ENCODE measurements at places on chromosomes 1 and 21. TPM values are rescaled to one million over a fixed set of nuclear protein-coding genes. Genes with fewer than 3 reads are reported as not detected.

Gene LYPD8
- total RNA-seq = 0.57 TPM

Gene CYB5RL
- total RNA-seq = 3.6 TPM

Gene FAM72B
- not detected for total RNA-seq

Gene TTC24
- total RNA-seq = not detected

Gene LIN28A
- not detected for total RNA-seq

Gene GBP7
- not detected for total RNA-seq

Gene PGLYRP3
- total RNA-seq = not detected

Gene KIAA1614
- 19.1 TPM for total RNA-seq

Gene SORT1
- total RNA-seq = 133 TPM

Gene RXFP4
- not detected for total RNA-seq

Gene KCNN3
- 17.0 TPM for total RNA-seq

Gene SPRR2F
- total RNA-seq = not detected

GRCh38 chr1:6645018-6645417 lies 20.4 kb downstream of the THAP3 start:
- DNase-seq = no peak
- no peak overlapping the region for H3K27ac ChIP-seq
- H3K4me3 ChIP-seq = no peak overlapping the region

- no peak for DNase-seq
- H3K4me3 ChIP-seq = no peak overlapping the region
- H3K4me1 ChIP-seq = no peaks in the 10 kb centered on the region
- H3K36me3 ChIP-seq = no peaks in the 10 kb centered on the region
These were observed 2110.6 kb downstream of the MRPL39 start for GRCh38 chr21:23496729-23497128.

DNA sequence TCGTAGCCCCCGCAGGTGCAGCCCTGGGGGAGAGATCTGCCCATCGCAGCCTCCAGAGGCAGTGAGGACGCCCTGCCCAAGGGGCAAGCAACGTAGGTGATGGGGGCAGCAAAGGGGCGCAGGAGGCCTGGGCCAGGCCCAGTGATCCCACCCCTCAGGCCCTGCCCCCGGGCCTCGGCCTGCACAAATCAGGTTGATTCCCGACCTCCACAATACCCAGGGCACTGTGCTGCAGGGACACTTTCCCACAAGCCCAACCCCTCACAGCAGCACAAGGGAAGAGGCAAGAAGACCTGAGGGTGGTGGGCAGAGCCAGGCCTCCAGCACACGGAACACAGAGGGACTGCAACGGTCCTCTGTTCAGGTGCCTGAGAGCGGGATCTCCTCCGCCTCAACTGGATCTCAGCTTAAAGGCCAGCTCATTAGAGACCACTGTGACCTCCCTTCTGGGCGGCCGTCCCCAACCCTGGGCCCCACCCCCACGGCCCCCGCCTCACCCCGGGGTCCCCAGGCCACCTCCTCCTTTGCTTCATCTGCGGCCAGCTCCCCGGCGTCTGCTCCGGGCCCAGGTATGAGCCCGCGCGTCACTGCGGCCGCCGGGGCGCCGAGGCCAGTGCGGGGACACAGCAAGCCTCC lies 812 bp upstream of the ARF1 start:
- H3K4me1 ChIP-seq = peaks cover 36% of the 10 kb centered on the region
- H3K36me3 ChIP-seq = no peaks in the 10 kb centered on the region
- H3K27me3 ChIP-seq = no peaks in the 10 kb centered on the region
- DNase-seq = no peak
- H3K4me3 ChIP-seq = peak overlapping the region; percentile 99

- H3K27me3 ChIP-seq = no peaks in the 10 kb centered on the region
- DNase-seq = no peak
- peaks cover 92% of the 10 kb centered on the region for H3K4me1 ChIP-seq
- no peaks in the 10 kb centered on the region for H3K36me3 ChIP-seq
- no peak overlapping the region for H3K4me3 ChIP-seq
These were observed 61.5 kb downstream of the ADARB1 start for GRCh38 chr21:45135868-45136267.

GRCh38 chr21:22871692-22872091 lies 1873.5 kb downstream of the NCAM2 start:
- H3K4me1 ChIP-seq = no peaks in the 10 kb centered on the region
- H3K27me3 ChIP-seq = no peaks in the 10 kb centered on the region
- no peak overlapping the region for H3K4me3 ChIP-seq
- no peak for DNase-seq
- no peak overlapping the region for H3K27ac ChIP-seq
- no peaks in the 10 kb centered on the region for H3K36me3 ChIP-seq

- H3K4me3 ChIP-seq = no peak overlapping the region
- peak overlapping the region; percentile 3 for H3K27ac ChIP-seq
- peaks cover 15% of the 10 kb centered on the region for H3K4me1 ChIP-seq
- DNase-seq = no peak
- H3K27me3 ChIP-seq = no peaks in the 10 kb centered on the region
- peaks cover 47% of the 10 kb centered on the region for H3K36me3 ChIP-seq
These were observed 10.7 kb downstream of the RAB42 start for GRCh38 chr1:28602536-28603439.

- no peak overlapping the region for H3K27ac ChIP-seq
- no peaks in the 10 kb centered on the region for H3K4me1 ChIP-seq
- no peaks in the 10 kb centered on the region for H3K36me3 ChIP-seq
- DNase-seq = no peak
- H3K4me3 ChIP-seq = no peak overlapping the region
These were observed 4.9 kb upstream of the NPL start for GRCh38 chr1:182784556-182785171.

- no peaks in the 10 kb centered on the region for H3K27me3 ChIP-seq
- no peaks in the 10 kb centered on the region for H3K4me1 ChIP-seq
- H3K4me3 ChIP-seq = no peak overlapping the region
- H3K27ac ChIP-seq = no peak overlapping the region
These were observed 184.8 kb downstream of the BRINP2 start for GRCh38 chr1:177355575-177355974.

GRCh38 chr21:17053321-17053720 lies 459.5 kb upstream of the CXADR start:
- no peaks in the 10 kb centered on the region for H3K27me3 ChIP-seq
- DNase-seq = no peak
- H3K36me3 ChIP-seq = no peaks in the 10 kb centered on the region
- H3K4me3 ChIP-seq = no peak overlapping the region
- H3K27ac ChIP-seq = no peak overlapping the region

GRCh38 chr1:41392528-41392924 lies 31.3 kb downstream of the FOXO6 start:
- peaks cover 5% of the 10 kb centered on the region for H3K27me3 ChIP-seq
- no peak overlapping the region for H3K4me3 ChIP-seq
- H3K4me1 ChIP-seq = peaks cover 11% of the 10 kb centered on the region
- no peak overlapping the region for H3K27ac ChIP-seq
- H3K36me3 ChIP-seq = no peaks in the 10 kb centered on the region

DNA sequence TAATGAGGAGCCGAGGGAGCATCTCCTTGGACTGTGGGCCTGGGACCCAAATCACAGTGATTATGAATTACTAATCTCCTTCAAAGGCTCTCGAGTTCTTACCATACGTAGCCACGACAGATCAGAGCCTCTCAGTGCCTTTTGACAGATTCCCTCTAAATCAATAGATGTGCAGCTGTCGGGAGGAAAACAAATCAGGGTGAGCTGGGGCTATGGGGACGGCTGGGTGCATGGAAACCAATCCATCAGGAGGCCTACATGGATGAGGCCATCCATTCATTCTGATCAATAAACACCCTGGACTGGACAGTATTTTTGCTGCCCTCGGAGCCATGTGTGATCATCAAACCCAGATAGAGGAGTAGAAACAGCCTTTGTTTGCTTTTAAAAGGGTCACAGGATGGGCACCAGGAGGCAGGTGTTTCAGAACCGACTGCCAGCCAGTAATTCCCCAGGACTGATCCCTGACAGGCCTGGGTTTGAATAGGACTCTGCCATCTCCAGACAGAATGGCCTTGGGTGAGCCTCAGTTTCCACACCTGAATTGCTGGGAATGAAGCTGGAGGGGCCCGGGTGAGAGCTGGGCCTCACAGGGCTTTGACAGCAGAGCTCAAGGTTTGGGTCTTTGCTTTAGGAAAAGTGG lies 532.8 kb downstream of the MATN1 start:
- DNase-seq = peak; percentile 75
- H3K4me1 ChIP-seq = peaks cover 11% of the 10 kb centered on the region
- peak overlapping the region; percentile 25 for H3K27ac ChIP-seq
- H3K27me3 ChIP-seq = peaks cover 25% of the 10 kb centered on the region
- H3K36me3 ChIP-seq = no peaks in the 10 kb centered on the region

GRCh38 chr21:44054710-44055109 lies 42.6 kb downstream of the TRAPPC10 start:
- no peak overlapping the region for H3K27ac ChIP-seq
- H3K36me3 ChIP-seq = peaks cover 55% of the 10 kb centered on the region
- no peaks in the 10 kb centered on the region for H3K27me3 ChIP-seq

GRCh38 chr1:168360151-168361021 lies 79.7 kb downstream of the TBX19 start:
- H3K27me3 ChIP-seq = no peaks in the 10 kb centered on the region
- no peak overlapping the region for H3K27ac ChIP-seq
- DNase-seq = peak; percentile 77
- H3K4me3 ChIP-seq = no peak overlapping the region
- H3K4me1 ChIP-seq = no peaks in the 10 kb centered on the region
- H3K36me3 ChIP-seq = no peaks in the 10 kb centered on the region

- no peaks in the 10 kb centered on the region for H3K36me3 ChIP-seq
- no peaks in the 10 kb centered on the region for H3K27me3 ChIP-seq
- H3K4me1 ChIP-seq = no peaks in the 10 kb centered on the region
- H3K27ac ChIP-seq = no peak within 1 kb of the TSS
These were observed at the start of gene FASLG for GRCh38 chr1:172658871-172659453. TSS of gene FASLG (plus strand) at chr1:172659103. CDS start at chr1:172659202, 99 bp downstream.

DNA sequence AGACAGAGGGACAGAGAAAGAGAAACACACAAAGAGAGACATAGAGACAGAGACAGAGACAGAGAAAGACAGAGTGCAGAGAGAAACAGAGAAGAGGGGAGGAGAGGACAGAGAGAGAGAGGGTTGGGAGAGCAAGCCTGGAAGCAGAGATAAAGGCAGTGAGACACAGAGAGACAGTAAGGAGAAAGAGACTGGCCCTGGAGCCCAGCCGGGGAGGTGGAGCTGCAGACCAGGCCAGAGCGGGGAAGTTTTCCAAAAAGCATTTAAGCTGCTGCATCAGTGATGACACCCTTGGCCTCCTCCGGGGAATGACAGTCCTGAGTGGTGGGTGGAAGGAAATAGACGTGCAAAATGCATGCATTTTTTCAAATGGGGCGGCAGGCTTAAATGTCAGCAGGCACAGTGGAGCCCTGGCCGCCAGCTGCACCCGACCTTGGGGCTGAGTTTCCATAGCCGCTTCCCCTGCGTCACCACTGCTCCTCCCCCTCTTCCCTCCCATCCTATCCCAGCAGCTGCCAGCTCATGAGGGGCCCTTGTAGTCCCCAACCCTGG lies 95.4 kb upstream of the KLHDC7A start:
- H3K4me3 ChIP-seq = no peak overlapping the region
- H3K27me3 ChIP-seq = no peaks in the 10 kb centered on the region
- peaks cover 10% of the 10 kb centered on the region for H3K4me1 ChIP-seq
- H3K27ac ChIP-seq = no peak overlapping the region
- no peaks in the 10 kb centered on the region for H3K36me3 ChIP-seq

GRCh38 chr1:200107004-200107470 lies 79.5 kb downstream of the NR5A2 start:
- no peak for DNase-seq
- no peak overlapping the region for H3K4me3 ChIP-seq
- H3K36me3 ChIP-seq = no peaks in the 10 kb centered on the region
- H3K27ac ChIP-seq = no peak overlapping the region

DNA sequence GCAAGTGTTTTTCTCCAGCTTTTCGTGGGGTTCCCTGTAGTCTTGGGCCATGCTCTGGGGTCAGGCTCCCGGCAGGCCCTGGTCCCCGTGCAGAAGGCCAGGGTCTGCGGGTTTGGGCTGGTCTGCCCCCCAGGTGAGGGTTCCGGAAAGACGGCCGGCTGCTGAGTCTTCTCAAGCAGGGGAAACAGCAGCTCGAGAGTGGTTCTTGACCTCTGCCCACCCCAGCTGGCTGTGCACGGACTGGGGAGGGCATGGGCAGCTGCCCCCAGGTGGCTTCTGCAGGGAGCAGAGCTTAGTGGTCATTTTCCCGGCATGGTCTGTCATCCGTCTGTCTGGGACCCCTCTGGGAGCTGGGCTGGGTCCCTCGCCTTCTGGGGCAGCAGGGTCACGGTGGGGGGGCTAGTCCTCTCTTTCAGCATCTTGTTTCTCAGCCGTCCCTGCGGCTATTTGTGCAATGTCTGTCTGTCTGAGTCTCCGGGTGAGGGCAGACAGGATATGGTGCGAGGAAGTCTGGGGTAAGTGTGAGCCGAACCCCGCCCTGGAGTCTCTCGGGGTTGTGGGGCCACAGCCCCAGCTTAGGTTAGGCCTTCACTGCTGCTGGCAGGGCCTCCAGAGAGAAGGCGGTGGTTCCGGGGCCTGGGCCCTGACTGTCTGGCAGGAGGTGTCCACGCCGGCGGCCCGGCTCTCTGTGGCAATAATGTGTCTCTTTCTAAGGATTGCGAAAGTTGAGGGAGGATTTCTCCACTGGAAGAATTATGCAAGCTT lies 6.1 kb downstream of the SKI start:
- H3K36me3 ChIP-seq = no peaks in the 10 kb centered on the region
- H3K27me3 ChIP-seq = no peaks in the 10 kb centered on the region
- H3K27ac ChIP-seq = peak overlapping the region; percentile 94
- H3K4me1 ChIP-seq = peaks cover 100% of the 10 kb centered on the region

DNA sequence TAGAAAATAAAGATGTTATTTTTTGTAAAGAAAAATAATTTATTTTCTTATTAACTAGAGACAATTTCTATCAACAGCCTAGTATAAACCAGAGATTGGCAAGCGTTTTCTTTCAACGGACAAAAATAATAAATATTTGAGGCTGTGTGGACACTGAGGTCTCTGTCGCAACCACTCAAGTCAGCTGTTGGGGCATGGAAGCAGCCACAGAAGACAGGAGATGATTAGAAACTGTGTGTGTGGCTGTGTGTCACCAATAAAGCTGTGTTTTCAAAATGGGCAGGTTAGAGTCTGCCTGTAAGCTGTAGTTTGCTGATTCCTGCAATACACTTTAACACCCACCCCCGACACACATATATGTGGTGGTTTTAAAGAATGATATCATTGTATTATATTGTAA lies 200.6 kb upstream of the HMCN1 start:
- DNase-seq = no peak
- H3K27me3 ChIP-seq = no peaks in the 10 kb centered on the region
- no peaks in the 10 kb centered on the region for H3K4me1 ChIP-seq
- H3K36me3 ChIP-seq = no peaks in the 10 kb centered on the region

DNA sequence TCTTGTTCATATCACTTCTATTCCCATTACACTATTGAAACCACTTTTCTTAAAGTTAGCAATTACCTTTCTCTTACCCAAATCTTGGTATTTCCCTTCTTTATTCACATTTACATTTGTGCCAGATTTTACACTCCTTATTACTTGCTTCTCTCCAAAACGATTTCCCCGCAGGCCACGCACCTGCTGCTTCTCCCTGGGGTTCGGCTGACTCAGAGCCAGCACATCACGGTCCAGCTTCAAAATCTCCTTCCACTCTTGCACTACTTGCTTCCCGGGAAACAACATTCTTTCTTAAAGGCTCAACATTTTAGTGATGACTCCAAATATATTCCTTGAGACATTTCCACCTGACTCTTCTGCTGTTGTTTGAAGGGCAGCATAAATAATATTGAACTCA lies 20.7 kb downstream of the LHX9 start:
- no peaks in the 10 kb centered on the region for H3K4me1 ChIP-seq
- no peaks in the 10 kb centered on the region for H3K36me3 ChIP-seq
- DNase-seq = no peak
- peaks cover 14% of the 10 kb centered on the region for H3K27me3 ChIP-seq
- H3K4me3 ChIP-seq = no peak overlapping the region

- H3K36me3 ChIP-seq = no peaks in the 10 kb centered on the region
- H3K27me3 ChIP-seq = no peaks in the 10 kb centered on the region
- H3K27ac ChIP-seq = no peak overlapping the region
- peaks cover 16% of the 10 kb centered on the region for H3K4me1 ChIP-seq
- H3K4me3 ChIP-seq = no peak overlapping the region
These were observed 40.0 kb downstream of the MTARC1 start for GRCh38 chr1:220826729-220827128.
